CD4-positive, alpha-beta T cell treated with Interleukin-15 for 1 hour (primary cell): ENCODE measurements at places on chromosomes 3 and 15.

GRCh38 chr3:126494204-126494969 is 18.7 kb upstream of the ZXDC start:
- DNase-seq, result no peak

DNA sequence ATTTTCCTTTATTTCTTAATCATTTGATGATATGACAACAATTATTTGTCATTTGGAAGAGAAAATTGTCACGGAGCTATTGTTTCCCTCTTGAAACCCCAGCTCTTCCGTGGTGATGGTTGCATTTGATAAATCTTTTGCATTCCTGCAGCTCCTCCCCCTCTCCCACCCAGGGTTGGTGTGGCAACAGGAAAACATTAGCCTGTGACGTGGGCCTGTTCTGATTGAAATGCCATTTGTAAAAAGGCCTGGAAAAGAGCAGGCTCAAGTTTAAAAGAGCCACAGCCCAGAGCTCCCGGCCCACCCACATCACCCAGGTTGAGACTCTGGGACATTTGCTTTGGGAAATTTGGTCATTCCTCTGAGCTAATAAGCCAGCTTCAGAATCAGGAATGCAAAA is 282.5 kb downstream of the RPLP1 start:
- no peak for DNase-seq

DNA sequence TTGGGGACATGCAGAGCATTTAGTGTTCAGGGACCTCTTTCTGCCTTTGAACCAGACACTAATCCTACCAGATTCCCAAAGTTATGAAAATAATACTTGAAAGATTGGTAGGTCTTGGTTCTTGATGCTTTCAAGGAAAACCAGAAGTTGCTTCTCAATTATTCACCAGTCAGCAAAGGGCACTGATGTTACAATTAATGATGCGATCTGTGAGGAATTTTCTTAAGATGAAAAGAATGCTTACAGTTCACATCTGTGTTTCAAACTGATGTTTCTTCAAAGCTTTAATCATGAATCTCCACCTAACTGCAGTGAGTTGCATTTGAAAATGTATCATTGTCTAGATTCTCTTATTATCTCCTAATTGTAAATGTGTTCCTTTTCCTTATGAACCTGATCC is 161.0 kb downstream of the NAALADL2 start:
- no peak for DNase-seq

DNA sequence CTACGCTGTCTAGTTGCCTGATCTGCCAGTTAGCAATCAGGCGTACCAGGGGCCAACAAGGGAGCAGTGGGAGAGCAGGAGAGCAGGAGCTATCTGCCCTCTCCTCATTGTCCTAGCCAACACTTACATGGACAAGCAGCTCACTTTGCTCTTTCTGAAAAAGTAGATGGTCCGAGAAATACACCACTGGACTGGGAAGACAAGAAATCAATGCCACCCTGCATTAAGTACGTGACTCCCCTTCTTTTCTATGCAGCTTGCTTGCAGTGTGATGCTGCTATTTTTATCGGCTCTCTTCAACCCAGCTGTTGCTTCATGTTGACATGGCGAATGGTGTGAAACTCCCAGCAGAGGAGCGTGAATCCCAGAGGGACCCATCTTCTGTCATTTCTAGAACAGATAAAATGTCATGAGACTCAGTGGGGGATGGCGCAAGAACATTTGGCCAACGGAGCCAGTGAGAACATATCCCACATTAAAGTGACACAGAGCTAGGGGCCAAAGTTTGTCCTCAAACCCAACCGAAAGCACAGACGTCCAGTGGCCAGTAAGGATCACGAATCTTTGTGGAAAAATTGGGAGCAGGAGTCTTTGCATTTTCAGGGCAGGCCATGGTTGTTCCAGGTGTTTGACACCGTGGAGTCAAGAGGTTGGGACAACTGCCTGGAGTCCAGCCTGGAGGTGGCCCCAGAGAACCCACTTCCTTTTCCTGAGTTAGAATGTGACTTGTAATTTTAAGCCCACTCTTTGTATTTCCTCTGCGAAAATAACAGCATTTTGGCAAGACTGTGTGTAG is 53.7 kb upstream of the MEF2A start:
- peak; percentile 50 for DNase-seq

GRCh38 chr3:195931582-195932273 is 23.4 kb upstream of the TNK2 start:
- DNase-seq, result no peak

GRCh38 chr3:120451272-120451761 is 525 bp upstream of the FSTL1 start:
- no peak for DNase-seq

DNA sequence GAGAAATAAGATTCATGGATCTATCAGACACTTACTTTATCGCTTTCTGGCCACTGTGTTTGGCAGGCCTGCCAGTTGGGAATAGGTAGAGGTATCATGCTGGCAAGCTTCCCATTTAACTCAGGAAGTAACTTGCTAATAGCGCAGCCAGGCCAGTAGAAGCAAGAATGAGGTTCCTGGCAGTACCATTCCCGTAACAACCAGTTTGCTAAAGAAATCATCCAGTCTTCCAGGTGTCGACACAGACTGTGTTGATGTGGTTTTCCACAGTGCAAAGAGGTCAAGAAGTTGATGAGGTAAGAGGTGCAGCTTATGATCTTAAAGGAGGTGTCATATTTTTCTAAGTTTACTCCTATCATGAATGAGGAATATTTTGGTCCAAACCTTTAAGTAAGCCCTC is 46.2 kb downstream of the DPH6 start:
- no peak for DNase-seq

DNA sequence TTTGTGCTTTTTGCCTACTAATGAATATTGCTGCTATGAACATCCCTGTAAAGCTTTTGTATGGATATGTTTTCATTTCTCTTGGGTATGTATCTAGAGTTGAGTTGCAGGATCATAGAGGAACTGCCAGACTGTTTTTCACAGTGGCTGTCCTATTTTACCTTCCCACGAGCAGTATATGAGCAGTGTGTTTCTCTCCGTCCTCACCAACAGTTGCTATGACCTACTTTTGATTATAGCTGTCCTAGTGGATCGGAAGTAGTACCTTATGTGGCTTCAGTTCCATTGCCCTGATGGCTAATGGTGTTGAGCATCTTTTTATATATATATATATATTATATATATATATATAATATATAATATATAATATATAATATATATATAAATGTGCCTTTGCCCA is 25.2 kb downstream of the CDAN1 start:
- DNase-seq, result no peak

DNA sequence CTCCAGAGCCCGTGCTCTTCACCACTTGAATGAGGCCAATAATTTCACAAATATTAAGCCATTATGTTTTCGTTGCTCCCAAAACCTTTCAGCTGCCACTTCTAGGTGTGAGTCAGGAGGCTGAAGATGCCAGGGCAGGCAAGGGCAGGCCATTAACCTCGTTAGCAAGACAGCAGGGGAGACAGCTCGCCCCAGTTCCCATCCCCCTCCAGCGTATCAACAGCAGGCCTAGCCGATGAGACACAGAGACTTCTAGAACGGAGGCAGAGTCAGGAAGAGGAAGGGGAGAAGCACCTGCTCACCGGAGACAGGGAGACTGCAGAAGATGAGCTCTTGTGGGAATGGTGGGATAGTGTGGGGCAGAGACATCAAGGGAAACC is 28.0 kb upstream of the PLA2G4E start:
- DNase-seq, result no peak

- no peak for DNase-seq
Observed at GRCh38 chr15:51708013-51708412, 26.7 kb downstream of the SCG3 start.

DNA sequence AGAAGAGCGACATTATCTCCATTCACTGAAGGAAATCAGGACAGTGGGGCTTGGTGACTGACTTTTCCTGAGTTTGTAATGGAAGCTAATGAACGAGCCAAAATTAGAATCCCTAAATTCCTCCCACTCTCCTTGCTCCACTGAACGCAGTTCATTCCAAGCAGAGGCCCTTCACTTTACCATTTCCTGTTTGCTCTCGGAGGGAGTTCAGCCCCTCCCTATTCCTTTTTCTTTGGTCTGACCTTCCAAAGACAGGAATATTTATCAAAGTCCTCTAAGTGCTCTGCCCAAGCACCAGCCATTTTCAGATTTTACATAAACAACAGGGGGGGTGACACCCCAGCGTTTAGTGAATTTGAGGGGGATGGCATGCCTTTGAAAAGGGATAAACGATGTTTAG is 24.0 kb upstream of the PTPRG start:
- DNase-seq, result no peak

- no peak for DNase-seq
Observed at GRCh38 chr3:193230610-193231009, 10.4 kb upstream of the PLAAT1 start.

DNA sequence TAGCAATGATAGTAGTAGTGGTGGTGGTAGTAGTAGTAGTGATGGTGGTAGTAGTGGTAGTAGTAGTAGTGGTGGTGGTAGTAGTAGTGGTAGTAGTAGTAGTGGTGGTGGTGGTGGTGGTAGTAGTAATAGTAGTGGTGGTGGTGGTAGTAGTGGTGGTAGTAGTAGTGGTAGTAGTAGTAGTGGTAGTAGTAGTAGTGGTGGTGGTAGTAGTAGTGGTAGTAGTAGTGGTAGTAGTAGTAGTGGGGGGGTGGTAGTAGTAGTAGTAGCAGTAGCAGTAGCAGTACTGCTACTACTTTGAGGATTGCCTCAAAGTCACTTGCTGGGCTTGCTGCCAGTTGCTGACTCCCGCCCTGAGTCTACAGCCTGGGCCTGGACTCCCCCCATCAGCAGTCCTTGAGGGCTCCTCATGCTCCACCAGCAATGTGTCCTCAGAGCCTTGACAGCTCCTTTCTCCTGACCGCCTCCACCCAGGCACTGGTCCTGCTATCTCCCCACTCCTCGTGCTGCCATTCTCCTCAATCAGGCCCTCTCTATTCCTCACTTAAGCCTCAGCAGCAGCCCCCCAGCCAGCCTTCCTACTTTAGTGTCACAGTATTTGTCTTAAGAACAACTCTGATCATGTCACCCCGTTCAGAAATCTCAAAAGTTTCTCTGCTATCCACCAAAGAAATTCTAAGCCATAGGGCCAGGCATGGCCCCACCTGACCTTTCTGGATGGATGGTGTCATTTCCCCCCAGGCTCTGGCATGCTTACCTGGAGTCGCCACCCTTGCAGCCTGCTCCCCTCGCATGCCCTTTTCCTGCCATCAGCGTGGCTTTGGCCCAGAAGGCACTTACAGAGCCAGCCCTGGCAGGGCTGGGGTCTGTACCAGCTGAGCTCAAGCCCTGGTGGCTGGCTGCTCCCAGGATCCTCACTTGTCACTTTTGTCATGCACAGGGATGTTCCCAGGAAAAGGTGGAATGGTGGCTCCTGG is 45.6 kb downstream of the DLEC1 start:
- peak; percentile 37 for DNase-seq

- DNase-seq, result no peak
Observed at GRCh38 chr15:33757516-33758232, 210.6 kb upstream of the CHRM5 start.

DNA sequence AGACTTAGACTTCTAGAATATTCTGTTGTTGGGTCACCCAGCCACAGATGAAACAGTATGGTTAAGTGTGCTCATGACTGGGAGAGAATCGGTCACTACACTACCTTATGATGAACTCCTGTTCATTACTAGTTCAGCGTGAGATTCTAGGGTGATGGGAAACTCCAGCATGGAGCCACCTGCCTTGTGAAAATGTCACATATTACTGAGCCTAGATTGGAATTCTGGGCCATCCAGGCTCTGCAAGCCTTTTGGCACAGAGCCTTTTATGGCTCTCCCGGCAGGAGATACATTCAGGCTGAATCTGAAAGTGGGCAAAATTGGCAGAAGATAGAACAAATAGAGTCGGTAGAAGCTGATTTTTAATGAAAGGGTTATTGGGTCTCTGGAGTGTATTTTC is 19.0 kb downstream of the NANOGP8 start:
- no peak for DNase-seq

DNA sequence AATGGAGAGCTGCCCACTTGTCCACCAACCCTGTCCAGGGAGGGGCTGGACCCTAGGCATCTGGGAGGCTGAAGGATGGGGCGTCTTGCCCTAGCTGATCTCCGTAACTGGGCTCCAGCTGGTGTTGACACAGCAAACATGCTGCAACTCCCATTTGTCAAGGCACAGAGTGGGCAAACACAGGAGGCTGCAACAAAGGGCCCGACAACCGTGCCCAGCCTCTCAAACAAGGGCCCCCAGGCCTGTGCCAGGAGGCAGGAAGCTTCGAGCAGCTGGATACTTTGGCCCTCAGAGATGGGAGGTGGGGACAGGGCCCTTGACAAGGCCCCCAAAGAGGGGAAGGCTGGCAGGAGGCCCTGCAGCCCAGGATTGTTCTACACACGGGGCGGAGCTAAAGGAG is 64.2 kb upstream of the TMEM115 start:
- DNase-seq, result no peak

DNA sequence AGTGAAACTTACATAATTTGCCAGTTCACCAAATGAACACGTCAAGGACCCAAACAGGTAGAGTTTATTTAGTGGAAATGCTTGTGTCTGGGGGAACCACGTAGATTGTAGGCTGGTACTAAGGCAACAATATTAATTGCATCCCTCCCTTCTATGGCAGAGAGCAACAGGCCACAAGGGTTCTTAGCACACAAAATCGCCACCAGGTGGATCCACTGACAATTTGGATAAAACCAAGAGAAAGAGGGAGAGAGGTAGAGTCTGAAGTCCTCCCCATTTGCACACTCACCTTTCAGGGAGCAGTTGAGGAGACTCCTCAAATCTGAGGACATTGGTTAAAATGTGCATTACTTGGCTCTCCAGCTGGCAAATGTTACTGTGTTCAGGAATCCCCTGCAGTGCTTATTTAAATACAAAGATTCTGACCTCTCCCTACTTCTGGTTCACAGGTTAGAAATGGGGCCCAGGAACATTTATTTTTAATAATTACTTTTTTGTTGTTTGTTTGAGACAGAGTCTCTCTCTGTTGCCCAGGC is 181.0 kb upstream of the FEZF2 start:
- no peak for DNase-seq

GRCh38 chr3:28916713-28917499 is 364.0 kb upstream of the RBMS3 start:
- no peak for DNase-seq

- no peak for DNase-seq
Observed at GRCh38 chr3:131007256-131007655, 19.4 kb downstream of the ASTE1 start.

DNA sequence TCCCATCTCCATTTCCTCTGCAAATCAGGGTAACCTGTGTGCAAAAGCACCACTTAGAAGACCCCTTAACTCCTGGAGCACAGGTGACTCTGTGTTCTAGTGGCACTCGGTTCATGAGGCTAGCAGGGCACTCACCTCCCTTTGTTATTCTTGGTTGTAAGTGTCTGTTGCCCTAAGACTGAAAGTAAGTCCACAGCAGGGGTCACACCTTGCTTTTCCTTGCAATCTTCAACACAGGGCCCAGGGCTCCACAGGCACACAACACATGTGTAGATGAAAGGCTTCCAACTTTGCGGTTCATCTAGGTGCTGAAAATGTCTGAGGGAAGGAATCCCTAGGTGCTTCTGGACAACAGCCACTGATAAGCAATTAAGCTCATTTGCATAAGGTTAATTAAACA is 2.9 kb downstream of the RNU6-1 start:
- no peak for DNase-seq

DNA sequence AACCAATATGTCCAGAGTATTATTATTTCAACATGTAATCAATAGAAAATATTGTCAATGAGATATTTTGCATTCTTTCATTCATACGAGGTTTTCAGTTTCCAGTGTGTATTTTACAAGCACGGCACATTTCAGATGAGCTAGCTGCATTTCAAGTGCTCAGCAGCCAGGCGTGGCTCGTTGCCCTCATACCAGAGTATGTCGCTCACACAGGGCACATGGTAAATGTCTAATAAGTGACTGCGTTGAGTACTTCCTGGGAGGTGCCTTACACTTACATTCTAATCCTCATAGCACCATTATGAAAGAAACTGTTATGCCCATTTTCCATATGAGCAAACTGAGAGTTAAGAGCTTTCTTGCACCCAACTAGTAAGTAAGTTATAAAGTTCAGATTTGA is 47.4 kb downstream of the TMEM266 start:
- DNase-seq, result no peak
